Iris pigment epithelial cell (primary cell): ENCODE measurements at places on chromosomes 13 and 19.
A peak's percentile ranks its signal among the peaks of the same experiment; 100 is the strongest.

GRCh38 chr13:50198508-50198907 lies 183.3 kb downstream of the KCNRG start:
- peak; percentile 73 for DNase-seq

DNA sequence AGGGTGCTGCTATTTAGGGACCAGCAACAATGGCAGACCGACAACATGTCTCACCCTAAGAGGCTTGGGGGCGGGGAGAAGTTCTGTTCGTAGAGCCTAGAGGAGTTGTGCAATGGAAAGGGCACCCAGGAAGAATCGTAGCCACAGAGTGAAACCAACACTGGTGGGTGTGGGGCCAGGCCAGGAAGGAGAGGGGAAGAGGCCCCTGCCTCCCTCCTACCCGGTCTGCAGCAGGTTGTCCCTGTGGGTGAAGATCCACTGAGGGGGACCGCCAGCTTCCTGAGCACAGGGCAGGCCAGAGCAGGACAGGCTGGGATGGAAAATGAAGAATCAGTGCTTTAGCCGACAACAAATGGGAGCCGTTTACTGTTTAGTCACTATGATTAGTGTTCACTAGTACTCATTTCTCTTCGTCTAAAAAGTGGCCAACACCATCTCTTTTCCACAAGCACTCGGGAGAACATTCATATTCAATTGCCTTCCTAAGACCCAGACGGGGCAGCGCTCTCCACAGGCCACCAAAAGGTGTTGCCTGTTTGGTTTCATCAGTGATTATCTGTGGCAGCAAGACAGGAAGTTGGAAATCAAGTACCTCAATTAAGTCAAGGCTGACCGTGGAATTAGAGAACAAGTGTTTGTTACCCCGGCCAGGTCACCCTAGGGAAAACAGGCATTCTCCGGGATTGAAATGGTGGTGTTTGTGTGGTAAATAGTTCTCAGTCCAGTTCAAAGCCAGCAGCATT lies 1.1 kb upstream of the ATP11A start:
- DNase-seq = peak; percentile 33

GRCh38 chr13:21465710-21466160 lies 6.6 kb upstream of the ZDHHC20 start:
- no peak for DNase-seq

DNA sequence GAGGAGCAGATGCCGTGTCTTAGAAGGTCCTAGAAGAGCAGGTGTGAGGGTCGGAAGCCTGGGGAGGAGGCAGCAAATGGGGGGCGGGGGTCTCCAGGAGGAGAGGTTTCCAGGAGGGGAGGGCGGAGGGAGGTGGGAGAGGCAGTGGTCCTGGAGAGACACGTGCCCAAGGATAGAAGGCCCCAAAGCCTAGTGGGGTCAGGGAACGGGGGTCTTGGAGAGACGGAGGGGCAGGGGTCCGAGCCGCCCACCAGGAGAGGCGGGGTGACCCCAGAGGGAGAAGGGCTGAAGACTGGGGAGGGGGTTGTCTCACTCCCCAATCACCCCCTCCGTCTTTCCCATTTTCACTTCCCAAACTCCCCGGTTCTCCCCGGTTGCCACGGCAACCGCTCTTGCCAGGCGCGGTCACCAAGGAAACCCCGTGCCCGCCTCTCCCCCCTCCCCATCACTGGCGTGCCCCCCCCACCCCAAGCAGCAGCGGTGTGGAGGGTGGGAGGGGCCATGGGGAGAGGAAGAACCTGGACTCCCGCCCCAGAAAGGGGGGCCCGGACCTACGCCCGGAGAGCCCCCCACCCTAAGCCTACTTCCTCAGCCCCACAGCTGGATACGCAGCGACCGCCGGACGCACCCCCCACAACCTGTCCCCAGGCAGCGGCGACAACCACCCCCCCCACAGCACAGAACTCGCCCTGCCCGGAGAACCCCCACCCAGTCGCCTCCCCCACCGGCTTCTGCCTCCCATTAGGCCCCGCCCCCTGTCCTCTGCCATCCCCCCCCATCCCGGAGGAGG lies 988 bp downstream of the LRRC4B start:
- no peak for DNase-seq

- DNase-seq = peak; percentile 43
Observed at GRCh38 chr19:47436712-47437401, 17.5 kb upstream of the MEIS3 start.
